ENCODE measurements at places on chromosomes 11 and 22.

- DNase-seq, result no peak
These were observed 34.1 kb downstream of the LMO1 start for GRCh38 chr11:8229299-8230177.

DNA sequence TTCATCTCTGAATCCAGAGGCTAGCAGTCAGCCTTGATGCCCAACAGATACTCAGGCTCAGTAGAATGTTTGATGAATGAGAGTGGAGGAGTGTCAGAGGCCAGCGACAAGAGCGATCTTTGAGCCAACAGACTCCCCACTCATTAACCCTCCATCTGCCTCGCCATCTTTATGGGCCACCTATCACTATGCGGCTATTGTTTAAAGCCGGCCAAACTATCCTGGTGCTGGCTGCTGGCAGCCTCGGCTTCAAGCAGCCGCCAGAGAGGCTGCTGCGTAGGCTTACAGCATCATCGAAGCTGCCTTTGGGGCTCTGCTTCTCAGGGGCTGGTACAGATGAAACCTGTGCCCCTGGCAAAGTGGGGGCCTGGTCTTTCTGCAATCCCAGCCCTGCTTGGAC is 525.6 kb downstream of the INSC start:
- no peak for DNase-seq

GRCh38 chr11:34788642-34789041 is 127.5 kb downstream of the APIP start:
- DNase-seq, result no peak

DNA sequence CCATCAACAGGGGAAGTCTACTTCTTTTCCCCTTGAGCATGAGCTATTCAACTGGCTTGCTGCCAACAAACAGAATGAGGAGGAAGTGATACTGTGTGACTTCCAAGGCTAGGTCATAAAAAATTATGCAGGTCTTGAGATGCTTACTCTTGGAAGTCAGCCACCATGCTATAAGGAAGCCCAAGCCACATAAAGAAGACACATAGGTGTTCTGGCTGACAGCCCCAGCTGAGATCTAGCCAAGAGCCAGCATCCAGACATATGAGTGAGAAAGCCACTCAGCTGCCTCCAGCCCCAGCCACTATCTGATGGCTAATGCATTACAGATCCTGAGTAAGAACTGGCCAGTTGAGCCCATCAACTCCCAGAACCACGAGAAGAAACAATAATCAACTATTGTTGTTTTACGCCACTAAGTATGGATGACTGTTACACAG is 31.0 kb upstream of the PPP2R1B start:
- DNase-seq, result no peak

- no peak for DNase-seq
These were observed 795 bp upstream of the MSANTD4 start for GRCh38 chr11:106022795-106023275.

DNA sequence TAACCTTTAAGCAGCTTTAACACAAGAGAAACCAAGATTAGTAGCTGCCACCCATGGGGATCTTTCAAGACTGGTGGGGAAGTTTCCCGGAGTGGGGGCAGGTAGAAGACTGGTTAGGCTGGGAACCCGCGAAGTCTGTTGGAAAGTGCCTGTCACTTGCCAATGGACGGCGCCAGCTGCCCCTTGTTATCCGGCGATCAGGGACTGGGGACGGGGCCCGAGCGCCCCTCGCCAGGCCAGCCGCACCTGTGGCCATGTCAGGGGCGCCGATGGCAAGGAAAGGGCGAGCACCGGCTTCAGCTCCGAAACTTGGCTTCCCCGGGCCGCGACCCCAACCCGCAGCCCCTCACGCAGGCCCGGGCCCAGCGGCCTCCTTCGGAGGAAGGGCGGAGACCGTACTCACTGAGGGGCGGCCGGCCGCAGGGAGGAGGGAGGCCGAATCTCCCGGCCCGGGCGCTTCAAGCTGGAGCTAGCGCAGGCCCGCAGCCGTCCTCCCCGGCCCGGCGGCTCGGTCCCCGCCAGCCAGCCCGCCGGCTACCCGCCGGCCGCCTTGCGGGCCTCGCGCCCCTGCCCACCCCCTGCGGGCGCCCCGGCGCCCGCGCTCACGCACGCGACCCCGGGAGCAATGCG is 539 bp downstream of the EIF4ENIF1 start:
- DNase-seq, result peak; percentile 77

GRCh38 chr11:74479732-74480123 is 12.4 kb upstream of the KCNE3 start:
- no peak for DNase-seq

- DNase-seq, result peak; percentile 88
These were observed 117.5 kb upstream of the ALX4 start for GRCh38 chr11:44427432-44427831.

DNA sequence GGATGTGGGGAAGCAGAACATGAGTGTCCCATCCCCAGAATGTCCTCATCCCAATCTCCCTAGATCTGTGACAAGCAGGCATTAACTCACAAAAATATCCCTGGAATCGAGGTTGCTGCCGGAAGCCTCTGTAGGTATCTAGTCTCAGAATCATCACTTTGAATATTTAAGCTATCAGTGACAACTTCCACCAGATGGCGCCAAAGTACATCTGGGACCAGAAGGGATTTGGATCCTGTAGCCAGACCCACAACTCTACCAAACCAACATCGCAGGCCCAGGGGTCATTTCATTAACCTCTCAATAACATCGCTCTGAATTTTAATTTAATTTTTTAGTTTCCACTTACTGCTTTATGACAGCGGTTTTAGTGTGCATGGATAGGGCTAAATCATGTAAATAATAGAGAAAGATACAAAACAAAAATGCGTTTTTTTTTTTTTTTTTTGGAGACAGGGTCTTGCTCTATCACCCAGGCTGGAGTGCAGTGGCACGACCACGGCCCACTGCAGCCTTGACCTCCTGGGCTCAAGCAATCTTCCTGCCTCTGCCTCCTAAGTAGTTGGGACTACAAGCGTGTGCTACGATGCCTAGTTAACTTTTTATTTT is 1.1 kb upstream of the EXT2 start:
- peak; percentile 93 for DNase-seq

Data from endodermal cell (in vitro differentiated cells).